Gastroesophageal sphincter (tissue), 4 donors: ENCODE measurements at places on chromosomes 13 and 19. TPM values are rescaled to one million over a fixed set of nuclear protein-coding genes. Genes with fewer than 3 reads are reported as not detected.

The SIGLEC9 gene
- total RNA-seq: 0.62 TPM

The CFAP97D2 gene
- not detected for total RNA-seq

The PRDX2 gene
- total RNA-seq: 178 TPM

The MTUS2 gene
- 0.67 TPM for total RNA-seq

The NLRP4 gene
- total RNA-seq: not detected

The MATK gene
- total RNA-seq: 5.0 TPM

The CAPN12 gene
- not detected for total RNA-seq

The OR2Z1 gene
- total RNA-seq: not detected

The LATS2 gene
- total RNA-seq: 95.4 TPM

The DAPK3 gene
- 238 TPM for total RNA-seq

The GPR18 gene
- not detected for total RNA-seq

- no peak for ATAC-seq
These were observed 949 bp upstream of the ZNF260 start for GRCh38 chr19:36528921-36529518.

- ATAC-seq: no peak
These were observed 96.8 kb upstream of the KLF12 start for GRCh38 chr13:74230984-74231501.

- ATAC-seq: no peak
These were observed 167.5 kb upstream of the FREM2 start for GRCh38 chr13:38519229-38519911.

DNA sequence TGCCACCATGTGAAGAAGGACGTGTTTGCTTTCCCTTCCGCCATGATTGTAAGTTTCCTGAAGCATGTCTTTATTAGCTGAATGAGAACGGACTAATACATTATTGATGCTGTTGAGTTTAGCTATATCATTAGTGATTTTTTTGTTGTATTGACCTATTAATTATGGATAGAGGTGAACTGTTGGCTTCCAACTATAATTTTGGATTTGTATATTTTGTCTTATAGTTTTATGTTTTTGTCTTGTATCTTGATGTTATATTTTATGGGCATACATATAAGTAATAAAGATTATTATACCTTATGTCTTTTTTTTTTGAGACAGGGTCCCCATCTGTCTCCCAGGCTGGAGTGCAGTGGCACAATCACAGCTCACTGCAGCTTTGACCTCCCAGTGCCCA is 45.6 kb downstream of the ZNF627 start:
- ATAC-seq: no peak

DNA sequence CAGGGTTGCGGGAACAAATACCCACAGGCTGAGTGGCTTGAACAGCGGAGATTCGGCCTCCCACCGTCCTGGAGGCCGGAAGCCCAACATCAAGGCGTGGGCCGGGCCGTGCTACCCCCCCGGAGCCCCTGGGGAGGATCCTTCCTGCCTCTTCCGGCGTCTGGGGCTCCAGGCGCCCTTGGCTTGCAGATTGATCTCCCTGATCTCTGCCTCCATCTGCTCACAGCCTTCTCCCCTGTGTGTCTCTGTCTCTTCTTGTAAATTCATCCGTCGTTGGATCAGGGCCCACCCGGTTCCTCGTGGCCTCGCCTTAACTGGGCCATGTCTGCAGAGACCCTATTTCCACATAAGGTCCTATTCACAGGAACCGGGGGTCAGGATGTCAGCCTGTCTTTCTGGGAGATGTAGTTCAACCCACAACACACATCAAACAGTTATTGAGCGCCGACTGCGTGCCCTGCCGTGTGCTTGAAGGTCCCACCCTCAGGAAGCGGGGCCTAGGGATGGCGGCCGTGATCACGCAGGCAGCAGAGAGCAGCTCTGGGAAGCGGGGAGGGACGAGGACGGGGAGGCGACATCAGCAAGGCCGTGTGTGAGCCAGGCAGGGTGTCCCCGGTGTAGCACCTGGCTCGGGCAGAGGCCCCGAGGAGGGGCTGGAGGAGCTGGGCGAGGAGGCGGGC is 21.3 kb downstream of the HCN2 start:
- peak; percentile 11 for ATAC-seq

DNA sequence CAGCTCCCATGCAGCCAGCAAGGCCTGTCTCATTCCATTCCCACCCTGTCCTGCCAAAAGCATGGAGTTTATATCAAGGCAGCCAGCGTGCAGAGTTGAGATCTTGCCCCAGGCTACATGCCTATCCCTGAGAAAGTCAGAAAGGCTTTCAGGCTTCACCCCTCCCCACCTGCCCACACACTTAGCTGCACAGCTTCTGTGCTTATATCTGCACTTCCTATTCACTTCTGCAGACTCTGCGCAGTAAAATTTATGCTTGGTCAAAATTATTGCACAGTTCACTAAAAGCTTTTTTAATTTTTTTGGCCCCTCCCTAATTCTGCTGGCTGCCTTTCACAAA is 12.5 kb upstream of the ZNF675 start:
- no peak for ATAC-seq

- ATAC-seq: no peak
These were observed 1.7 kb downstream of the TGFBR3L start for GRCh38 chr19:7916103-7916954.

DNA sequence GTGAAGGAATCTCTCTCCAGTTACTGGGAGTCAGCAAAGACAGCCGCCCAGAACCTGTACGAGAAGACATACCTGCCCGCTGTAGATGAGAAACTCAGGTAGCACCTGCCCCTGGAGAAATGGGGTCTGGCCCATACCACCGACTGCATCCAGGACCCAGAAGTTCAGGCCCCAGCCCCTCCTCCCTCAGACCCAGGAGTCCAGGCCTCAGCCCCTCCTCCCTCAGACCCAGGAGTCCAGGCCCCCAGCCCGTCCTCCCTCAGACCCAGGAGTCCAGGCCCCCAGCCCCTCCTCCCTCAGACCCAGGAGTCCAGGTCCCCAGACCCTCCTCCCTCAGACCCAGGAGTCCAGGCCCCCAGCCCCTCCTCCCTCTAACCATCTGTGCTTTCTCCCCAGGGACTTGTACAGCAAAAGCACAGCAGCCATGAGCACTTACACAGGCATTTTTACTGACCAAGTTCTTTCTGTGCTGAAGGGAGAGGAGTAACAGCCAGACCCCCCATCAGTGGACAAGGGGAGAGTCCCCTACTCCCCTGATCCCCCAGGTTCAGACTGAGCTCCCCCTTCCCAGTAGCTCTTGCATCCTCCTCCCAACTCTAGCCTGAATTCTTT is 3.0 kb downstream of the APOC2 start:
- no peak for ATAC-seq

DNA sequence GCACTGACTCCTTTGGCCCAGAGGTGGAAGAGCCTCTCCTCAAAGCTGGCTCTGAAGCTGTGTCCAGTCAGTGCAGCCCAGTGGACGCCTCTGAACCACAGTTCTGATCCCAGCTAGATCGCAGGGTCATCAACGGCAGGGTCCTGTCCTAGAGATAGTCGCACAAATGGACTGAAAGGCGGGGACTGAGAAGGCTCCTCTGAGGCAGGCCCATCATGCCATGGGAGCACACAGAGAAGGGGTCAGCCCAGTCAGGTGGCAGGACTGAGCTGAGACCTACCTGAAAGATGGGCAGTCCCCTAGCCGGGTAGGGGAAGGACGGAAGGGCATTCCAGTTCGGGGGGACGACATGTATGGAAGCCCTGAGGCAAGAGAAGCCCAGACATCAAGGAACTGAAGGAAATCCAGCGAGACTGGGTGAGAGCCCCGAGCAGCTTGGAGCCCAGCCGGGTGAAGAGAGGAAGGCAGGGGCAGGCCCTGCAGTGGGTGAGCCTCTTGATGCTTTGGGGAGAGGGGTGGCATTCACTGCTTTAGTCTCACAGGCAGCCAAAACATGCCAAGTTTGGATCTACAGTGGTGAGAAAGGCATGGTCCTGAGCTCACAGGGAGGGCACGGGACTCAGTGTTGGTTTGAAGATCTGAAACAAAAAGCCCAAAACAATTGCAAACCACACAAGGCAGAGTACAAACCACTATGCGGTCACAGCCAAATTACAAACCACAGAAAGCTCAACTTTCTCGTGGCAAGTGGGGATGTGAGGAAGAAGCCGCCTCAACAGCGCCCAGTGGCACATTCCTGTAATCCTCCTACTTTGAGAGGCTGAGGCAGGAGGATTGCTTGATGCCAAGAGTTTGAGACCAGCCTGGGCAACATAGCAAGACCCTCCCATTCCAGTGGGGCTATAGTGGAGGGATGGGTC is 10.0 kb downstream of the CALM3 start:
- no peak for ATAC-seq

- no peak for ATAC-seq
These were observed 13.5 kb upstream of the BSG start for GRCh38 chr19:558770-559439.

DNA sequence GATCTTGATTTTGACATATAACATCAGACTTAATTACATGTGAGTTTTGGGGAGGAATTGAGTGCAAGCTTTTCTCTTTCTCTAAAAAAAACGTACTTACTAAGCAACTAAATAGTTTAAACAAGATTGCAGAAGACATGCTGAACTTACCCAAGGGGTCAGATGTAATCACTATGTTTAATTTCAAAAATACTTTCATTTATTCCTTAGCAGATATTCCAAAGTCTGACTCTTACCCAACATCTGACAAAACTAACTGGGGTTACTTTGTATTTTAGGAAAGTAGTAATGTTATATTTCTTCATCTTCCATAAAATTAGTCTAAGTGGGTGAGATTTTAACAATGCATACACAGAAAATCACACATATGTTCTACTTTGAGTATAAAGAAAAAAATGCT is 270.2 kb downstream of the DNAJC15 start:
- ATAC-seq: no peak

- ATAC-seq: peak; percentile 48
These were observed 6.8 kb upstream of the ZNF283 start for GRCh38 chr19:43820098-43820883.

DNA sequence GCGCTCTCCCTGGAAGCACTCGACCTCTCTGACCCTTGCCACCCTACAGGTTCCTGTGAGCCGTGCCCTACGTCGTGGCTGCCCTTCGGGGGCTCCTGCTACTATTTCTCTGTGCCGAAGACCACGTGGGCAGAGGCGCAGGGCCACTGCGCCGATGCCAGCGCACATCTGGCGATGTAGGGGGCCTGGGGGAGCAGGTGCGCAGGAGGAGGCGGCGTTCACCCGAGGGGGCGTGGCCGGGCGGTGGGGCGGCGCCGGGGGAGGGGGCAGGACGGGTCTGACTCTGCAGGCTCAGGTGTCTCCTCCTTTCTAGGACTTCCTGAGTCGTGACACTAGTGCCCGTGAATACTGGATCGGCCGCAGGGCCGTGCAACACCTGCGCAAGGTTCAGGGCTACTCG is 26.4 kb downstream of the CLEC4M start:
- ATAC-seq: no peak

- ATAC-seq: peak; percentile 91
These were observed at the start of gene CYP4F12 for GRCh38 chr19:15672580-15673175. TSS of gene CYP4F12 (plus strand) at chr19:15673087. CDS start at chr19:15673530, 443 bp downstream.

DNA sequence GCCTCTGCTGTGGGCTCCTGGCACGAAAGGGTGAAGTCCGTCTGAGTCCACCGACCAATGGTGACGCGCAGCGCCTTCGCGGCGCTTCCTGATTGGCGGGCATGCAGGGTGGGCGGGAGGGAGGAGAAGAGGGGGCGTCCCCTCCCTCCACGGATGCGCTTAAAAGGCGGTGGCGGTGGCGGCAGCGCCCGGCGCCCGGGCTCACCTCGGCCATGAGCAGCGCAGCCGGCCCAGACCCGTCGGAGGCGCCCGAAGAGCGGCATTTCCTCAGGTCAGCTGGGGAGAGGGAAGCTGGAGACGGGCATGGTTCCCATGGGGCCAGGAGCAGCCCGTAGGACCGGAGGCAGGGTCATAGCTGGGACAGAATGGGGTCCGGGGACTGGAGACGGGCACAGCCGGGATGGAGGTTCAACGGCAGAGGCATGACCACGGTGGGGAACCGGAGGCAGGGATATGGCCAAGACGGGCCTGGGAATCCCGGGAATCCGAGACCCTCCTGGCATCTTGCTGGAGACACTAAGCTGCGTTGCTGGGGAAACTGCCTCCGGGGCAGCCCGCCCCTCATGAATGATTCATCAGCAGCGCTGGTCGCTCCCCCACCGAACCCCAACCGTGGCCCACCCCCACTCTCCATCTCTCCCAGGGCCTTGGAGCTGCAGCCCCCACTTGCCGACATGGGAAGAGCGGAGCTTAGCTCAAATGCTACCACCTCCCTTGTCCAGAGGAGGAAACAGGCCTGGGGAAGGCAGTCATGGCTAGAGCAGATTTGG is at the start of gene YJEFN3:
Gene YJEFN3 (plus strand): TSS at position 191 of the 770 bp plus-strand sequence. CDS start 22 bp downstream, at position 213.
- ATAC-seq: peak; percentile 61

- ATAC-seq: no peak
These were observed 964 bp downstream of the PAK4 start for GRCh38 chr19:39126312-39127187.

GRCh38 chr13:48532256-48532505 is 699 bp downstream of the RCBTB2 start:
- ATAC-seq: peak; percentile 30

- peak; percentile 4 for ATAC-seq
These were observed 505 bp upstream of the SHKBP1 start for GRCh38 chr19:40576151-40576584.

- ATAC-seq: no peak
These were observed 314.8 kb downstream of the ZNF536 start for GRCh38 chr19:30686826-30687566.
